Naive thymus-derived CD8-positive, alpha-beta T cell (primary cell): ENCODE measurements at places on chromosomes 12 and 14.

- DNase-seq, result no peak
Observed at GRCh38 chr12:81212996-81213696, 135.3 kb downstream of the ACSS3 start.

GRCh38 chr12:47214771-47215170, 135.0 kb upstream of the AMIGO2 start:
- no peak for DNase-seq

DNA sequence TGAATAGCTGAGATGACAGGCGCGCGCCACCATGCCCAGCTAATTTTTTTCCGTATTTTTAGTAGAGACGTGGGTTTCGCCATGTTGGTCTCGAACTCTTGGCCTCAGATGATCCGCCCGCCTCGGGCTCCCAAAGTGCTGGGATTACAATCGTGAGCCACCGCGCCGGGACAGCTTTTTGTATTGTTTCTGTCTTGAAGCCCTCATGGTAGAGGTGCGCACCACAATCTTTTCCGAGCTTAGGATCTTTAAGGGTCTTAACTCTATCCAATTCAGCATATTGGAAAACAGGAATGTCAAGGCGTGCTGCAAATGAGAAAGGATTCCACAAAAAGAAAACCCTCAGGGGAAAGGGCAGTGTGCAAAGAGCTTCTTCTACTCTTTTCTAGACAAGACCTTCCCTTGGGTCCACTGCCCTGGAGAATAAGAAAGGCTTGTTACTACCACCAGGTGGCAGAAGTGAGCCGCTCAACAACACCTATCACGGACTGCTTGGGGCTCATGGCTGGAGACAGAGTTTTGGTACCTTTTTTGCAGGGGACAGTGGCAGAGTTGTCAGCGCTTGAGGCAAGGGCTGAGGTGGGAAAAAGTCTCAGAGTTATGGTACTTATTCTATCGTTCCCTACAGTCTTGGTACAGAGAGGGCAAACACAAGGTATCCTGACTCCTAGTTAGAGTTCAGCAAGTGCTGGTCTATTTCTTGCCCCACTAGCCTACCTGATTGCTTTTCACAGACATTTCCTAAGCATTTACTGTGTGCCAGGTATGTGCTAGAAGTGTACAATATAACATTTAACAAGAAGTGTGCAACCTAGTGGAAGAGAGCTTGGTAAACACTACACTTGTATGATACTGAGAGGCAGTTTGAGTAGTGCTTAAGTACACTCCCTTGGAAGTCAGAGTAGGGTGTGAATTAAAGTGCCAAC, 16.4 kb upstream of the SP7 start:
- peak; percentile 91 for DNase-seq

GRCh38 chr14:39957987-39958386, 525.8 kb upstream of the FBXO33 start:
- no peak for DNase-seq

DNA sequence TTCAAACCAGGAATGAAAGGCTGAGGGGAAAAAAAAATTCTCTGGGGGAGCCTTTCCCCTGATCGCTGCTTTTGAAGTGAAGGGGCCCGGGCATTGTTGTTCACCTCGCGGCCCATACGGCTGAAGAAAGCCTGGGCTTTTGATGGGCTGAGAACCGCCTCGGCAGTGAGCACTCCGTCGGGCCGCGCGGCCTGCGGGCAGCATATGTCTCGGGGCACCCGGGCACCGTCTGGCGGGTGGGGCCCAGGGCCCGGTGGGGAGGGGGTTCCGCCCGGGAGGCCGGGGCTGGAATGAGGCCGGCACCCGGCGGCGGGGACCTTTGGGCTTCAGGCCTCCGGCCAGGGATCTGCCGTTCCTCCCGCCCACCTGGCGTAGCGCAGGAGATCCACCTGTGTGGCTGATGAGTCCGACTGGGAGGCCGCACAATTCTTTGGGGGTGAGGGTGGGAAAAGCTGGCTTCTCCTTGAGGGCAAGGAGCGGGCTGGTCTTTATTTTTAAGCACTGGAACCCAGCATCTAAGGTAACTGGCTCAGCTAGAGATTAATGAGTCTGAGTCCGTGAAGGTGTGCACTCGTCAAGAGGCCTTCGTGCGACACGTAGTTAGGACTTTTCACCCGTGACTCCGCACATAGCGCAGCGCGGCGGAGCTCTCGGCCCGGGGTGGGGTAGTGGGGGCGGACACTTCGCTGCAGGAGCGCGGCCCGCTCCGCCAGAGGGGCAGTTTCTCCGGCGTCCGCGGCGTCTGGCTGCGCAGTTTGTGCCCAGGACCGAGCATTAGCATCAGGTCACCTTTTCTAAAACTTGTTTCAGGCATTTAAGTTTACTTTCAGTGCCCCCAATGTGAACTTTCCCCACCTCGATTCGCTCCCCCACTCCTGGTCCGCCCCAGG, 10.6 kb downstream of the FOXA1 start:
- no peak for DNase-seq
